Left renal cortex interstitium (tissue), 4 donors: ENCODE measurements at places on chromosomes 1 and 21.

- DNase-seq = no peak
These were observed 105.9 kb downstream of the PCP4 start for GRCh38 chr21:39972976-39973770.

DNA sequence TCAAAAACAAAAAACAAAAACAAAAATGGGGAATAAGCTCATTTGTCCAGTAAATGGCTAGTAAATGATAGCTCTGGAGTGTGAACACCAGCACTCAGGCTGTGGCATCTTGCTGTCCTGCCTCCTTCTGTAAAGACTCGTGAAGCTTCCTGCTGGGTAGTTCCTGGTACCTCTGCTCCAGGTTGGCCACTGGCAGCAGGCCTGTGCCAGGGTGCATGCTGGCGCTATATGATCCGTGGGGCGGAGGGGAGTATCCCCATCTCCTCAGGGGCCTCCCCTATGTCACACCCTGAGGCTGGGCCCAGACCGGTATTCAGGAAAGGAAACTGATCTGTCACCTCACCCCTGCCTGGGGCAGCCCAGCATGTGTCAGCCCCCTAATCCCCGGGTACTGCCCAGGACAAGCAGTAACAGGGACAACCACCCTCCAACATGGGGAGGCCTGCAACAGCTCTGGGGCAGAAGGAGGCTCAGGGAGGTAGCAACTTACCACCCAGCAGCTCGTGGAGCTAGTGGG is 14.1 kb downstream of the ALPL start:
- DNase-seq = no peak

DNA sequence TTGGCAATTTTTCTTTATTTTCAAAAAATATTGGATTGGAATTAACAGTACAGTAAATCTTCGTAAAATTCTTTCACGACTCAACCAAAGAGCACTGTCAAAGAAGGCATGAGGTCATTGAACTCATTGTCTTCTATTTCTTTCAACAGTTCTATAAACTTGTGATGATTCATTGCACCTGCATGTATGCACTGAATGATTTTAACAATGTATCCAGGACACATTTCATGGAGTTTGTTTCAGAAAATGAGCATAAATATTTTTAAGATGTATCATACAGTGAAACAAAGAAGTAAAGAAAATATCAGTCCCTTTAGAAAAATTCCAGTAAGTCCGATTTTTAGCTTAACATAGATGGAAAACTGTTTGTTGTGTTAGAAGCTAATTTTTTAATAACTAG is 33.6 kb upstream of the CD34 start:
- DNase-seq = no peak

DNA sequence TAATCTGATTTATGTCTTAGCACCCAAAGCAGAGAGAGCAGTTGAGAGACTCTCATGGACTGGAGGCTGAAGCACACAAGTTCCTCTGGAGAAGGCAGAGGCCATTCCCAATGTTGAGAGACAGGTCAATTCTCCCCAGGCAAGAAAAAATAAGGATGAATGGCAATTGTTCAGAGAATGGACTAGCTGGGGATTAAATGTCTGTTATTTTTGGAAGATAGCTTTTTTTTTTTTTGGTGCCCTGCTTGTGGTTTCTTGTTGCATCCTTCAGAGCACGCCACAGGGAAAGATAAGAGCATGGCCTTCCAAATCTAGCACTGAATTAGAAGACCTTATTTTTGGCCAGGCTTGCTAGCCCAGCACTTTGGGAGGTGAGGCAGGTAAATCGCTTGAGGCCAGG is 65.6 kb upstream of the ERRFI1 start:
- DNase-seq = no peak

DNA sequence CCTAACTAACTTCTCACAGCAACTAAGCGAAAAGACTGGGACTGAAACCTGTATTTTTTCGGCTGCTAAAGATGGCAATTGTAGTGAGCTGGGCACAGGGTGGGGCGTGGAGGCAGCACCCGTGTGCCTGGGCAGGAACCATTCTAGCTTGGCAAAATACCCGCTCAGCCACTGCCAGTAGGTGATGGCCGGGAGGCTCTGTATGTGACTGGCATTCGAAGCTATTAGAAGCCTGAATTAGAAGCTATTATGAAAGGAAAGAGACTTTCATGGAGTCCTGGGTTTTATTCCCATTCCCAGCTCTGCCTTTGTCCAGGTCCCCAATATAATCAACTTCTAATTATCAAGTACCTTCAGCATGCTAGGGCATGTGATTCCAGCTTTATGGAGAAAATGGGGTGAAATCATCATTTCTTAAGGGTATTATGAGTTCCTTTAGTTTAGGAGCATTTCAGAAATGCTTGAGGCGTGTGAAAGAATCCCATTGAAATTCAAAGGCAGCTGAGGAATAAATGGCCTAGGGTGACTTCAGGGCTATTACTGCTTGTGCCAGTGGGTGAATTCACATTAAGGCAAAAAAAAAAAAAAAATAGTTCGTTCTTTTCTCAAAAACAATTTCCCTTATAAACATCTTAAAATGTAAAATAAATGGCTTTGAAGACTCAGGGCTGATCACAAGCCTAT is 125.6 kb downstream of the KCNN3 start:
- DNase-seq = no peak
